ENCODE measurements at places on chromosomes 6 and 20. TPM values are rescaled to one million over a fixed set of nuclear protein-coding genes. Genes with fewer than 3 reads are reported as not detected.

GRCh38 chr6:87754828-87755227 is 52.8 kb upstream of the AKIRIN2 start:
- DNase-seq: no peak

GRCh38 chr6:52595796-52596130 is 18.9 kb upstream of the TRAM2 start:
- no peak for DNase-seq

The TGM3 gene
- not detected for total RNA-seq

The MYO6 gene
- total RNA-seq: 6.5 TPM

DNA sequence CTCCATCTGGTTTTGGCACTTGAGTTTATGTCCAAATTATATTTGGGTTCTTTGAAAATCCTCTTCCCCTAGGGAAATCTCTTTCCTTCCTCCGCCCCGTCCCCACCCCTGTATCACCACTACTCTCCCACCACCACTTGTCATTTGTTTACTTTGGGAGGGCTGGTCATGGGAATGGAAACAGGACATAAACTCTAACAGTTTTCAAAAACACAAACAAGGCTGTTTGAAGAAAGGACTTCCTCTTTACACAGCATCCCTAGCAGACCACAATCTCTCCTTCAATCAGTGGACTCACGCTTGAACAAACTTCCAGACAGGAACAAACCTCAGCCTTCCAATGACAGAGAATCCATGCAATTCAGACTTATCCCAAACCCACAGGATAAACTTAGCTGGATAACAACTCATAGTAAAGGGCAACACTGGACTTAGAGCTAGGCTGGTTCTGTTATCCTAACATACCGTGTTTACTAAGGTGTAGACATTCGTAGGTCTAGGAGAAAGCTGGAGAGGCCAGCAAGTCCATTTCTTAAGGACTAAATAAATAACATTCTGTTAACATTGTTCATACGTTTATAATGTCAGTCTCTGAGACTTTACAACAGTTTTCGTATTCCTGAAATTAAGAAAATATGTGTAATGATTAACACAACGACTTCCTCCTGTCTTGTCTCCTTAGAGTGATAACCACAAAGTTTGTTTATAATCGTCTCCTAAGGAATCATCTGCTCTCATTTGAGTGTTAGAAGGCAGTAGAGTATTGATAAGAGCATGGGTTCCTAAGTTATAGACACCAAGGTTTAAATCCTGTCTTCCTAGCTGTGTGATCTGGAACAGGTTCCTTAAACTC is 44.1 kb upstream of the CTAGE9 start:
- DNase-seq: no peak

DNA sequence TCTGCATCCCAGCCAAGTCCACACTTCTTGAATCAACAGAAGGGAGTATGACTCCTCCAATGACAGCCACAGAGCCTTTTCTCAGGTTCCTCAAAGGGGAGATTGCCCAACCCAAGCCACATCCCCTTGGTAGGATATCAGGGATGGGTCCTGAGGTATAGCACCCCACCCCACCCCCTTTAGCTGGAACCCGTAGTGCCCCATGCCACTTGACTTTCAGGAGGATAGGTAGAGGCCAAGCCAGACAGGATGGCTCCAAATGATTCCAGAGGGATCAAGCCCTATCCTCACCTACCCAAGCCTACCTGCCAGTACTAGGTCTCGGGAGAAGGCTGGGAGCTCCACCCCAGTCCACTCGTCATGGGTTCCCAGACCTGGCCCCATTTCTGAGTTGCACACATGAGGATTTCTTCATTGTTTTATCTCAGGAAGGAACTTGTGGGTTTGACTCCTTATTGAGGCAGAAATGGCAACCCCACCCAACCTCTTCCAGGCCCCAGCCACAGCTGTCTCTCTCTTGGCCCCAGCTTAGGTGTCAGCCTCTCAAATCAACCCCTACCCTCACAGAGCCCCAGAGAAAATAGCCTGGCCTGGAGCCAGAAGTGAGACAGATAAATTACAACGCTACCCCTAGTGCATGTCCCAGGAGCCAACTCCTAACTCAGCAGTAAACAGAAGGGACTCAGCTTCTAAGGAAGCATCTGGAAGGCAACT is 3.6 kb downstream of the CCND3 start:
- peak; percentile 54 for DNase-seq

DNA sequence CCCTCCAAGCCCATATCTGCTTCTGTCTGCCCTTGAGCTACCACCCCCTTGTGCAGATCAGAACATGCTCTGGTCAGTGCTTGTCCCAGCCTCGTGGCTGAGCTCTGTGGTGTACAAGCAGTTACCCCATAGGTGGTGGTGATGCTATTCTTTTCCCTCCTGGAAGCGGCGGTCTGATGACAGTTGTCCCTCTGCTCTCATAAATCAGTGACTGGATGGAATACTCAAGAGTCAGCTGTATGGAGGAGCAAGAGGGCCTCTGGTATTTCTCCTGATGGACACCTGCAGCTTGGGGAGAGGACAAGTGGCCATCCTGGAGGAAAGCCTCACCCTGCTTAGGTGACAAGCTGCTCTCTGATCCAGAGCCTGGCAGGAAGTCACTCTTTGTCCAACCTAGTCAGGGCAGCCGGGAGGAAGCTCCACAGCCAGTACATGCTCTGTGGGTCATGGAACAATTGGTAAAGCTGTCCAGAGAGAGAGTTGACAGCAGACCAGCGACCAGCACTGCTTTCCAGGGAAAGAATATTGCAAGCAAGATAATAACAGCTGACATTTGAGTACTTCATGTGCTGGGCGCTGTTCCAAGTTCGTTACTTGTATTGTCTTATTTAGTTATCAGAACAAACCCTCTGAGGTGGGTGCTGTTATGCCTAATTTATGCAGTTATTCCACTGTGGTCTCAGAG is 47.1 kb downstream of the SCAND1 start:
- peak; percentile 63 for DNase-seq

The LGSN gene
- not detected for total RNA-seq

DNA sequence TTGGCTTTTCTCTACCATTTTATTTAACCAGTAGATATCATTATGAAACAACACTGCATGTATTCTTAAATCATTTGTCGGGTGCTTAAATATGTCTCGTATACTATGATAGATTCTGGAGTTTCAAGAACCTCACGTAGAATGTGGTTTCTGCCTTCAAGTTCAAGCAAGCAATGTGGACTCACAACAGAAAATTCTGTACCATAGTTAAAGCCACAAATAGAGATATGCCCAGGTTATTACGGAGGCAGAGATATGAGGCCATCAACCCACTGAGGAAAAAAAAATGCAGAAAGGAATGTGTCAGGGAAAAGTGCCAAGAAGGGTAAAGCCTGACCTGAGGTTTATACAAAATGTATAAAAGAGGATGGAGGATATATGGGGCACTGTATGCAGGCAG is 109.9 kb downstream of the GFRAL start:
- DNase-seq: no peak

DNA sequence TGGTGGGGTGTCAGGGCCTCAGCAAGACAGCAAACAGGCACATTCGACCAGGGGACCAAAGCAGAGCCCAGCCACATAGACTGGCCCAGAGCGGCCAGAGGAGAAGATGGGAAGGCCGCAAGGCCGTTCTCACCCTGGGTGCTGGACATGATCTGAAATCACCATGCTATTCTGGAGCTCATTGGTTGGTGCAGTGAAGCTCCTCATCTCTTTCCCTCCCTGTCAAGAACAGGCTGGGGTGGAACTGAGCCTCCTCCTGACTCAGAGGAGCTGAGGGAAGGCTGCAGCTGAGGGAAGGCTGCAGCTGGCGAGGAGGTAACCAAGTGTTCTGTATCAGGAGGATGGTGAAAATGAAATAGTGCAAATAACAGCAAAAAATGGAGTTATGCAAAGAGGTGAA is 80.0 kb downstream of the AKAP7 start:
- no peak for DNase-seq

- DNase-seq: no peak
These were observed 71.4 kb upstream of the TCF21 start for GRCh38 chr6:133817460-133818047.

DNA sequence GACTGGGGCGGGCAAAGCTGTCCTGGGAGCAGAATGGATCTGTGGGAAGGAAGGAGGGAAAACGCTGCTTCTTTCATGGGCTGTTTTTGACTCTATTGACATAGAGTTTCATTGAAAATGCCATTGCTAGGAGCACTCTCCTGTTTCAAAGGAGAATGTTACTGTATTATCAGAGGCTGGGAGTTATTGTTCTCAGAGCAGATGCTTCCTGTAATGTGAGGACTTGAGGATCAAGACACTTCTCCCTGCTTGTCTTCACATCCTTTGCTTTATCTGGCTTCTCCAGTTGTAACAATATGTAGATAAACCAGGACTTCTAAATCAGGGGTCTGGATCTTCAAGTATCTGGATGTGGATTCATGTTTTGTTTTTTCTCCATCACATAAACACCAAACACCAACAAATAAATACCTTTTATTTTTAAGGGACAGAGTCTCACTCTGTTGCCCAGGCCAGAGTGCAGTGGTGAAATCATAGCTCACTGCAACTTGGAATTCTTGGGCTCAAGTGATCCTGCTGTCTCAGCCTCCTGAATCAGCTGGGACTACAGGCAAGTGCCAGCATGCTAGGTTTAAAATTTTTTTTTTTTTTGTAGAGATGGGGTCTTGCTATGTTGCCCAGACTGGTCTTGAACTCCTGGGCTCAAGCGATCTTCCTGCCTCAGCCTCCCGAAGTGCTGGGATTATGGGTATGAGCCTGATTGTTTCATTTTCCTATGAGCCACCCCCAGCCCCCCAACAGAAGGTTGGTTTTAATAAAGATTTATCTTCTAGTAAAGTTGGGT is 3.9 kb downstream of the CD109 start:
- no peak for DNase-seq

The PNLDC1 gene
- 0.47 TPM for total RNA-seq

DNA sequence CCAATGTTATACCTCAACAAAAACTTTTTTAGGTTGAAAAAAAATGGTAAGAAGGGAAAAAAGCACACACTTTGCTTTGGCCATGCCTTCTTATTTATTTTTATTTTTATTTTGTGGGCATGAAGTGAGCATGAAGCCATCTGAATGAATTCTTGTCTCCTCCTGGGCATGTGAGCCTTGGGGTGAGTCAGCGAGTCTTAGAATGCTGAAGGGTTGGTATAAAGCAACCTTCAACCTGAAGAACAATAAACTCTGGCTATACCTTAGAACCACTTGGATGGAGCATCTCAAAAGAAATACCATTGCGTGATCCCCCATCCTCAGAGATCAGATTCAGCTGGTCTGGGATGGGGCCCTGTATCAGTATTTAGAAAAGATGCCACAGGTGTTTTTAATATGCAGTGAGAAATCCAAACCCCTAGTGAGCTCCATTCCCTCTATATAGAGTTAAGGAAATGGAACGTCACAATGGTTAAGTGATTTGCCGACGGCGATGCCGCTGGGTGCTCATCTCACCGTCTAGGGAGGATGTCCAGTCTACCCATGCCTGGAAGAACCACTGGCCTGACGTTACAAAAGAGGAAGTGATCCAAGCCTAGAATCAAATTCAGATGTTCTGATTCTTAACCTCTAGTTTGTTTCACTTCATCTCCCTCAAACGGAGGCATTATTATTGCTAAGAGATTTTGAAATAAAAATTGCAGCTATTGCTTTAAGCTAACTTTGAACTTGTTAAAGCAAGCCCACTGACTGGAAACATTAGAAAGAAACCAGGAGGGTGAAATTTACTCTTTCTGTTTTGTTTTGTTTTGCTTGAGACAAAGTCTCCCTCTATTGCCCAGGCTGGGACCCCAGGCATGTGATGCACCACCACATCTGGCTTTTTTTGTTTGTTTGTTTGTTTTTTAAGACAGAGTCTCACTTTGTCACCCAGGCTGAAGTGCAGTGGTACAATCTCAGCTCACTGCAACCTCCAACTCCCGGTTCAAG is 67.1 kb downstream of the EDN1 start:
- DNase-seq: no peak

The PNPLA1 gene
- not detected for total RNA-seq

- DNase-seq: peak; percentile 43
These were observed 107.7 kb upstream of the PRND start for GRCh38 chr20:4613718-4614620.

The HLA-DRB5 gene
- total RNA-seq: 27.1 TPM

DNA sequence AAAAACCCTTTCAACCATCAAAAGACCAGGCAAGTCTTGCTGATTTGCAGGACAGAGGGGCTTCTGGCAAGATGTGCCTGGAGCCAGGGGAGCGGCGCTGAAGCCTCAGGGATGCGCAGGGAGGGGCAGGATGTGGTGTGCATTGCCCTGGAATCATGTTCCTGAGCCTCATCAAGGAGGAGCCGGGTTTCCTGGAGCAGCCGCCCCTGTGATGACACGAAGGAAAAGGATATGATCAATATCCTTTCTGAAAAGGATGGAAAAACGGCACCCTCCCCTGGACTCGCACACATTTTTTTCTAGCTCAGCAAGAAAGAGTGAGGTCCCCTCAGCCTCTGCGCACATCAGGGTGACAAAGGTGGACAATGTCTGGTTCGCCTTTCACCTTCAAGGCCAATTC is 173.1 kb upstream of the SSTR4 start:
- peak; percentile 64 for DNase-seq

- DNase-seq: no peak
These were observed 284.9 kb downstream of the PRKN start for GRCh38 chr6:162442687-162443086.

The ATXN1 gene
- total RNA-seq: 34.6 TPM

DNA sequence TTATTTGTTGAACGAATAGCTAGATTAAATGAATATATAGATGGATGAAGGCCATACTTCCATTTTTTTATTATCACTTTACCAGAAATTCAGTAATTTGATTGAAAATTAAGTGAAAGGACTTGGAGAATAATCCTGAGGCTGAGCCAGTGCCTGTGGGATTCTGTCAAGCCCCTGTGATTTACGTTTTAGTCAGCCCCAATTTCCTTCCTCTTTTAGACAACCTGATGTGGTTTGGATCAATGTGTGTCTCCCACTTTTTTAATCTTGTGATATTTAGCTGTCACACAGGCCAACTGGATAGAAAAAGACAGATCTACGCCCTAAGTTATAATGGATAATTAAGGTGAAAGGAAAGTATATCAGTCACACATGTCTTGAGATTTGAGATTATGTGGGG is 188.8 kb downstream of the EDN1 start:
- DNase-seq: no peak

The SMOC2 gene
- total RNA-seq: 27.7 TPM

DNA sequence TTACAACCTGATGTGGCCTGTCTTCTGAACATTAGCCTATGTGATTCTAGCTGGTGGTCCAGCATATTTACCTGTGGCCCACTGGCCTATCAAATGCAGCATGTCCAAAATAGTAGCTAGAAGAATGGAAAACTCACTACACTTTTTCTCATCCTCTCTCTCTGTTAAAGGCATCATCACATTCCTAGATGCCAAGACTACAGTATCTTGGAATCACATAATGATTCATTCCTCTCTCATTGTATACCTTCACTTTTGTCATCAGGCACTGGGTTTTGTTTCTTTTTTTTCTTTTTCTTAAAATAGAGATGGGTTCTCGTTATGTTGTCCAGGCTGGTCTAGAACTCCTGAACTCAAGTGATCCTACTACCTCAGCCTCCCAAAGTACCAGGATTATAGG is 45.0 kb downstream of the FAM83B start:
- no peak for DNase-seq

DNA sequence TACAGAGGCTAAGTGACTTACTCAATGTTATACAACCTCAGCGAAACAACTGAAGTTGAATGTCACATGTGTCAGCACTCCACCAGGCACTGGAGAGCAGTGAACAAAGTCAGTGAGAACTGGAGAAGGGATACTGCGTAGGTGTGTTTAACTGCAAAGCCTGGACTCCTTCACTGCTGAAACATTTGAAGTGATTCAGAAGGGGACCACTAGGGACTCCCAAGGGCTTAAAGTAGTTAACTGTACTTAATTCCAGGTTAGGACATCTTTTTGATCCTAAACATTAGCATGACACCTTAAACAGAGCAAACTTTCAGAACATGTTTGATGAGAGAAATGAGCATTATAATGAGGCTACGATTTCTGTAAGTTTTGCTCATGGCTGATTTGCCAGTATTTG is 45.0 kb upstream of the ZBTB24 start:
- DNase-seq: no peak

The ENPP5 gene
- total RNA-seq: 5.7 TPM

Measured in left cardiac atrium (tissue), 4 donors.